ENCODE measurements at places on chromosomes 6 and 20.
A peak's percentile ranks its signal among the peaks of the same experiment; 100 is the strongest.

DNA sequence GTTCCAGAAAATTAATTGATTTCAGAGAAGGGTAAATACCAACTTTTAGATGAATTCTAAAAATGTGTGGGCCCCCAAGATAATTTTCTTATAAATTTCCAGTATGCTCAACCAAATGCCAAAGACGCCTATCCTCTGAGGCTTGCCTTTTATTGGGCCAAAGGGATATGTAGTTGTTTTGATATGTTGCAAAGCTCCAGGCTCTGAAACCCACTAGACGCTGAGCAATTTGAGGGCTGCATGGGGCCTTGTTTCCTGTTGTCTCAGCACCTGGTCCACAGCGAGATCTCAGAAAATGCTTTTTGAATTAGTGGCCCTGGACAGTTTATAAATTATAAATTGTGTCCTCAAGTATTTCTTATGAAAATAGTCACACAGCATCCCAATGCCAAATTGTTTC lies 397.2 kb downstream of the SAMD5 start:
- no peak for DNase-seq

DNA sequence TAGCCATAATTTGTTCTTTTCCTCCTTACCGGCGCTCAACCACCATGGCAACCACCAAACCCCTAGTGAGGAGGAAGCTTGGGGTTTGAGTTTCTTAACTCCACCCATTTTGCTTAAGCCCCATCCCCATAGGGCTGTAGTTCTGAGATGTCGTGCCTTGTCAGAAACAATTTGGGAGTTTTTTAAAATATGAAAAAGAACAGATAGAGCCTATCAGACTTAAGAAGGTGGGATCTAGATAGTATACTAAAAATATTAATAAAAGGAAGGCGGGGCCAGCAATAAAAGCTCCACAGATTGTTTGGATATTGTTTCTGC lies 5.6 kb downstream of the BRD2 start:
- no peak for DNase-seq

DNA sequence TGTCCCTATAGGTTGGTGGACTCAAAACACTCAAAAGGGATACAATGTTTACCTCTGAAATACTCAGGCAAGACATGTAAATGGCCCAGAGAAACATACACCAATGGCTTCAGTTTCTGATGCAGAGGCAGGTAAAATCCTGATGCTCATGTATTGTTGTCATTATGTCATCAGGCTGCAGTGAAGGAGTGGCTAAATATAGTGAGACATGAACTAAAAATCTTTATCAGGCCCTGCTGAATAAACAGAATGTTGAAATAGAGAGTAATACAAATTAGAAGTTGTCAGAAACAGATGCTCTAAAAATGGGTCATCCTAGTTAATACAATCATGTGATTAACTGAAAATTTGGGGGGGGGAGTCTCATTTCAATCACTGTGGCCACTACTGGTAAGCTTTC lies 20.4 kb downstream of the PTPRK start:
- DNase-seq = no peak

DNA sequence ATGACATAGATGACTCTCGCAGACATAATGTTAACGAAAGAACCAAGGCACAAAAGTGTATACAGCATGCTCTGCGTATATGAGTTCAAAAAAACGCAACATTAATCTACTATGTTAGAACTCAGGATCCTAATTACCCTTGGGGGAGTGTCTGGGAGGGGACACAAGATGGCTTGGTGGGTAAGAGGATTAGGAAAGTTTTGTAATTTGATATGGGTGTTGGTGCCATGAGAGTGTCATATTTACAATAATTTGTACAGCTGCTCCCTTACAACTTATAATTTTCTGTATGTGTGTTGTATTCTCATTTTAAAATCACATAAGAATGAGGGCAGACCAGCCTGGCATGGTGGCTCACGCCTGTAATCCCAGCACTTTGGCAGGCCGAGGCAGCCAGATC lies 38.6 kb downstream of the TFEB start:
- DNase-seq = no peak

GRCh38 chr6:3788408-3789017 lies 37.0 kb upstream of the PXDC1 start:
- DNase-seq = no peak

- no peak for DNase-seq
Measured at GRCh38 chr6:24614648-24615047, 31.3 kb downstream of the KIAA0319 start.

- DNase-seq = peak; percentile 90
Measured at GRCh38 chr6:77650098-77650663, 2.7 kb upstream of the MEI4 start.

GRCh38 chr20:31496761-31497295 lies 17.4 kb upstream of the HM13 start:
- peak; percentile 24 for DNase-seq

- DNase-seq = no peak
Measured at GRCh38 chr6:111850295-111850937, 22.8 kb downstream of the FYN start.

GRCh38 chr6:31094389-31094881 lies 17.9 kb downstream of the C6orf15 start:
- no peak for DNase-seq
